ENCODE measurements at places on chromosomes 13 and 19. TPM values are rescaled to one million over a fixed set of nuclear protein-coding genes. Genes with fewer than 3 reads are reported as not detected.
A peak's percentile ranks its signal among the peaks of the same experiment; 100 is the strongest.

DNA sequence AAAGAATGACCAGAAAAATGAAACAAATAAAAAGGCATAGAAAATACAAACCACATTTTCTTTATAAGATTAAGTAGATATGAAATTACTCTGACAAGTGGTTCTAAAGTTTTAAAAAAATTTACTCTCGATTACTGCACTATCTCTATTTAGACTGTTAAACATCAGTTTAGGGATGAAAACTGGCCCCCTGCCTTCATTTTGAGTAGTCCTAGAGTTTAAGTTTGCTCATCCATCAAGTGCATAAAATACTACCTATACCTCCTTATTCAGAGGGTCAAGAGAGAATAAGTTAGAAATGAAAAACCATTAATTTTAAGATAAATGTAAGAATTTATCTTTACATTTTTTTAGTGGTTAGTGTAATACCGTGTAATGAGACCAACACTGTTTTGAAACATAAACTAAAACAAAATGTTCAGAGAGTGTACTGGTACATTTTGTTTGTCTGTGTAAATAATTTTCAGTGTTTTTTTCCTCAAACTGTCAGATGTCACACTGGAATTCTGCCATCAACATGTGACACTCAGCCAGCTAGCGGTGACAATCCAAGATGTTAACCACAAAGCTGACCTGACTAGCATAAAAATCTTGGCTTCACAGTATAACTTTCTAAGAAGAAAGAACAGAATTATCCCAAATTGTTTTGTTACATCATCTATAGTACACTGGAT is 184.8 kb upstream of the PCDH20 start:
- DNase-seq: no peak

GRCh38 chr19:33005440-33005839 is 33.4 kb downstream of the FAAP24 start:
- no peak for DNase-seq

DNA sequence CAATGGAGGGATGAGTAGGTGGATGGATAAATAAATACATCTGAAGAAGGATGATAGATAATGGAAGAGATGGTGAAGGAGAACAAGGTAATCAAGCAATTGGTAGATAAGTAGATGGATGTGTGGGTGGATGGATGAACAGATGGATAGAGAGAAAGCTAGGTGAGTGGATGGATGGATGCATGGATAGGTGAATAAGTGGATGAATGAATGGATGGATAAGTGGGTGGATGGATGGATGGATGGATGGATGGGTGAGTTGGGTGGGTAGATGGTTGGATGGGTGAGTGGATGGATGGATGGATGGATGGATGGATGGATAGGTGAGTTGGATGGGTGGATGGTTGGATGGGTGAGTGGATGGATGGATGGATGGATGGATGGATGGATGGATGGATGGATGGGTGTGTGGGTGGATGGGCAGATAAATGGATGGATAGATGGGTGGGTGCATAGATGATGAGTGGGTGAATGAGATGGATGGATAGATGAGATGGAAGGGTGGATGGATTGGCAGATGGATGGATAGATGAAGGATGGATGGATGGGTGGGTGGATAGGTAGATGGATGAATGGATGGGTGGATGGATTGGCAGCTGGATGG is 6.3 kb downstream of the SEMA6B start:
- no peak for DNase-seq

GRCh38 chr19:57052081-57052480 is 67.7 kb upstream of the USP29 start:
- no peak for DNase-seq

GRCh38 chr19:8610041-8610935 is at the start of gene ADAMTS10:
Gene ADAMTS10, minus strand, starts transcription at chr19:8610715. Its CDS starts 5,005 bp downstream, at chr19:8605710.
- DNase-seq: no peak

DNA sequence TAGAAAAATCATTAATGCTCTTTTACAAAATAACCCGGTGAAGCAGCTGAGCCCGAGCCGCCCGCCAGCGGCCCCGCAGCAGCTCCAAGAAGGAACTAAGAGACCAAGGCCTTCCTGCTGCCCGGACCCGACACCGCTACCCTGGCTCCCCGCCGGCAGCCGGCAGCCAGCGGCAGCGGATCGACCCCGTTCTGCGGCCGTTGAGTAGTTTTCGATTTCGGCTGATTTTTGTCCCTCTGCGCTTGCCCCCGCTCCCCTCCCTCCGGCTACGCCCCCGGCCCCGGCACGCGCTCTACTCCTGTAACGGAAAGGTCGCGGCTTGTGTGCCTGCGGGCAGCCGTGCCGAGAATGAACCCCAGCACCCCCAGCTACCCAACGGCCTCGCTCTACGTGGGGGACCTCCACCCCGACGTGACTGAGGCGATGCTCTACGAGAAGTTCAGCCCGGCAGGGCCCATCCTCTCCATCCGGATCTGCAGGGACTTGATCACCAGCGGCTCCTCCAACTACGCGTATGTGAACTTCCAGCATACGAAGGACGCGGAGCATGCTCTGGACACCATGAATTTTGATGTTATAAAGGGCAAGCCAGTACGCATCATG is at the start of gene PABPC3:
PABPC3 (plus strand) TSS at position 286 of the 603 bp plus-strand sequence; CDS start at position 349, 63 bp downstream.
- DNase-seq: no peak

- no peak for DNase-seq
These were observed 1.9 kb upstream of the MEF2B start for GRCh38 chr19:19171821-19172532.

PRR12 gene
- total RNA-seq: 34.2 TPM

DNA sequence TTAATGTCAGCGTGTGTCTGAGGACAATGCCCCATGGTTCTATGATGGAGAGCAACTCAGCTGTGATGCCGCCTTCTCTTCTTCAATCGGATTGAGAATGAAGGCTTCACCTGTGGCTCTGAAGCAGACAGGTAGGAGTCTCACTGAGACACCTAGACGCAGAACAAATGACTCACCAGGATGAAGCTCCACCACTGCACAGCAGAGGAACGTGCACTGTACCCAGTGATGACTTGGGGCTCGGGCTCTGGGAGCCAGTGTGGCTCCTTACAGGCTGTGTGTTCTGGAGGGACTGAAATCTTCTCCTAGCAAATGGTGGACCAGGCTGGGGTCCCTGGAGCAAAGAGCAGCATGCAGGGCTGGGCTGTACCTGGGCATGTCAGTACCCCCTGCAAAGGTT is 44.0 kb downstream of the CCDC70 start:
- DNase-seq: no peak

DNA sequence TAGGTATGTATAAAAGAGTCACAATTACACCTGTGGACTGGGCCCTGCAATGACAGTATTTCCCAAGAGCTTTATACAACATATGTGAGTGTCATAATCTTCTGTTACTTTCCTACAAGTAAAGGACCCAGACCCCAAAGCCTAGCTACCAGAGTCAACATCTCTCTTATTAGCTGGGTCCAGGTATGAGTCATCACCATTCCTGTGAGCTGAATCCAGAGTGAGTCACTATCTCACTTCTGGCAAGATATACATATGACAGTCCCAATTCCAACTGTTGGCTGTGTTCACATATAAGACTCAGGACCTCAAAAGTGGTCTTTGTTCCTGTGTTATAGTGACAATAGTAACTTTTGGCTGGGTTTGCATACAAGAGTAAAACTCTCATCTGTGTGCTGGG is 46.7 kb downstream of the ZNF729 start:
- no peak for DNase-seq

- DNase-seq: peak; percentile 64
These were observed at the start of gene GPI for GRCh38 chr19:34364830-34365462. Gene GPI, plus strand, starts transcription at chr19:34365196. Its CDS starts 71 bp downstream, at chr19:34365267.

All from activated T-helper 2 cell treated with anti-CD3 and anti-CD28 coated beads, Interferon-gamma antibody, Interleukin-2, Interleukin-4, amounts not matched to agents 10 μg/mL and 5 μg/mL and 100 μg/mL, durations not matched to agents 14 hours and 24 hours and 36 hours (primary cell).